T-helper 17 cell (primary cell): ENCODE measurements at places on chromosomes 2 and 18.

GRCh38 chr2:159442159-159442852, 155.8 kb upstream of the WDSUB1 start:
- no peaks in the 10 kb centered on the region for H3K27me3 ChIP-seq
- H3K36me3 ChIP-seq: peaks cover 19% of the 10 kb centered on the region
- H3K4me3 ChIP-seq: no peak overlapping the region
- H3K27ac ChIP-seq: no peak overlapping the region
- no peaks in the 10 kb centered on the region for H3K4me1 ChIP-seq

DNA sequence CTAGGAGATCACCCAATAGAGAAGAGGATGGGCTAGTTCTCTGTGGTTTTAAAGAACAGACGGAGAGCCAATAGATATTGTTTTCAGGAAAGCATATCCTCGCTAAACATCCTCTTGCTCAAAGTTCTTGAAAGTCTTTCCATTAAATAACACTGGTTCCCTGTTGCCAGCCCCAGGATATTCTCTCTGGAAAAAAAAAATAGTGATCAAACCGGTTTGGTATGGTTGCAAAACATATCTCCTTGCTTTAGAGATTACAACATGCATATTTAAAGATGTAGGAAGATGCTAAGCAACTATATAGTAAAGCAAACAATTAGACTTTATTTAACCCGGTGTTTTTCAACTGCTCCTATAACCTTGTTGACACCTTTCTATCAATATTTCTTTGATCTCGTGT, 211.4 kb downstream of the CMPK2 start:
- H3K36me3 ChIP-seq: no peaks in the 10 kb centered on the region
- no peak for DNase-seq
- H3K27ac ChIP-seq: no peak overlapping the region
- no peak overlapping the region for H3K4me3 ChIP-seq

- no peak overlapping the region for H3K27ac ChIP-seq
- no peaks in the 10 kb centered on the region for H3K36me3 ChIP-seq
- no peak overlapping the region for H3K4me3 ChIP-seq
- H3K27me3 ChIP-seq: peaks cover 19% of the 10 kb centered on the region
- DNase-seq: no peak
Observed at GRCh38 chr2:128390256-128390990, 71.8 kb upstream of the HS6ST1 start.

DNA sequence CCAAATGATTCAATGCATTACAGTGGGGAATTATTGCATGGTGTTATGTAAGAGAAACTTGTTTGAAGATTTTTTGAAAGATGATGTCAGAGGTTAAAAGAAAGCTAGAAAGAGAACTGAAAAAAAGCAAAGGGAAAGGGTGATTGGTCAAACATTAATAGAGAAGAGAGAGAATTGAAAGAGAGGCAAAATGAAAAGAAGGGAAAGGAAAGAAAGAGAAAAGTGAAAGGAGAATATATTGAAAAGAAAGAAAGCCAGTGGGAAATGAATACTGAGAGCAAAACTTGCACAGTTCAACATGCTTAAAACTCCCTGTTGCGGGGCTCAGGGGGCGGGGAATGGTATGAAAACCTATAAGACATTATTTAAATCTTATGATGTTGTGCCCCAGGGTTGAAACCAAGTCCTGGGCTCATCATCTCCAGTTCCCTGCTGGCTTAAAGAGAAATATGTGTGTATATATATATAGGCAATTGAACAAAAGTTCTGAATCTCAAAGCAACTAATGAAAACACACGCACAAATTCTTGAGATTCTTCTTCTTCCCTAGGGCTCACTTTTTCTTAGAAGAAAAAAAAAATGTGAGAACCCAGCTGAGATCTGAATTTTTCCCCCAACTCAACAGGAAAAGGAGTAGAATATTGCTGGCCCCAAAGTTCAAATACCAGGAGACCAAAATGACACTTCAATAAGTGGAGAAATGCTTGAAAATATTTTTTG, 2045.9 kb upstream of the CELF4 start:
- H3K4me1 ChIP-seq: no peaks in the 10 kb centered on the region
- H3K27me3 ChIP-seq: no peaks in the 10 kb centered on the region
- DNase-seq: no peak
- no peaks in the 10 kb centered on the region for H3K36me3 ChIP-seq

- H3K27me3 ChIP-seq: peaks cover 20% of the 10 kb centered on the region
- H3K4me3 ChIP-seq: no peak overlapping the region
- no peaks in the 10 kb centered on the region for H3K36me3 ChIP-seq
- H3K27ac ChIP-seq: no peak overlapping the region
Observed at GRCh38 chr2:23454501-23455120, 69.6 kb downstream of the KLHL29 start.

DNA sequence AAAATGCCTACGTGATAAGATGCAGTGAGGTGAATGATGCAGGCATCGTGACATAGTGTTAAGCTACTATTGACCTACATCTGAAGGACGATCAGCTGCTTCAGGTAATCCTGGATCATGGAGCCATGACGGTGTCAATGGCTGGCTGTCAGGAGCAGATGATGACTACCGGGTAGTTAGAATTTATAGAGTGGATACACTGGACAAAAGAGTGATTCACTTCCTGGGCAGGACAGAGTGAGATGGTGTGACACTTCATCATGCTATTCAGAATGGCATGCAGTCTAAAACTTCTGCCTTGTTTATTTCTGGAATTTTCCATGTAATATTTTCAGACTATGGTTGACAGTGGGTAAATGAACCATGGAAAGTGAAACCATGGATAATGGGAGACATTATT, 29.5 kb downstream of the METTL8 start:
- peaks cover 35% of the 10 kb centered on the region for H3K4me1 ChIP-seq
- no peak overlapping the region for H3K4me3 ChIP-seq
- no peak for DNase-seq

- no peaks in the 10 kb centered on the region for H3K27me3 ChIP-seq
- no peak for DNase-seq
- peak overlapping the region; percentile 93 for H3K27ac ChIP-seq
- peak overlapping the region; percentile 25 for H3K4me3 ChIP-seq
Observed at GRCh38 chr2:112691881-112692281, 28.9 kb upstream of the NT5DC4 start.

DNA sequence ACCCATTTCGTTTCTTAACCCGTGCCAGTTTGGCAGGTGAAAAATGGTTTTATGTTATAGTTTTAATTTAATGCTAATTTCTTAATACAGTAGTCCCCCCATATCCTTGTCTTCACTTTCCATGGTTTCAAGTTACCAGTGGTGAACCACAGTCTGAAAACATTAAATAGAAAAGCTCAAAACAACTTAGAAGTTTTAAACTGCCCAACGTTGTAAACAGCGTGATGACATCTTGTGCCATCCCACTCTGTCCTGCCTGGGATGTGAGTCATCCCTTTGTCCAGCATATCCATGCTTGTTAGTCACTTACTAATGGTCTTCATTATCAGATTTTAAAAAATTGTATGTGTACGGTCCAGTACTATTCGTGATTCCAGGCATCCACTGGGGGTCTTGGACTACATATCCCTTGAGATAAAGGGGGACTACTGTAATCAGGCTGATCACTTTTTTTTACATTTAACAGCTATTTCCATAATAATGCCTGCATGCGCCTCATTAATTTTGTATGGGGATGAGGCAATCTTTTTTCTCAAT, 31.9 kb downstream of the SLC66A3 start:
- H3K36me3 ChIP-seq: peaks cover 5% of the 10 kb centered on the region
- peaks cover 4% of the 10 kb centered on the region for H3K4me1 ChIP-seq
- no peak for DNase-seq
- H3K27me3 ChIP-seq: no peaks in the 10 kb centered on the region

- peaks cover 6% of the 10 kb centered on the region for H3K4me1 ChIP-seq
- H3K36me3 ChIP-seq: no peaks in the 10 kb centered on the region
- H3K4me3 ChIP-seq: no peak overlapping the region
- no peak for DNase-seq
- no peaks in the 10 kb centered on the region for H3K27me3 ChIP-seq
Observed at GRCh38 chr2:218623366-218623705, 15.6 kb downstream of the PLCD4 start.

DNA sequence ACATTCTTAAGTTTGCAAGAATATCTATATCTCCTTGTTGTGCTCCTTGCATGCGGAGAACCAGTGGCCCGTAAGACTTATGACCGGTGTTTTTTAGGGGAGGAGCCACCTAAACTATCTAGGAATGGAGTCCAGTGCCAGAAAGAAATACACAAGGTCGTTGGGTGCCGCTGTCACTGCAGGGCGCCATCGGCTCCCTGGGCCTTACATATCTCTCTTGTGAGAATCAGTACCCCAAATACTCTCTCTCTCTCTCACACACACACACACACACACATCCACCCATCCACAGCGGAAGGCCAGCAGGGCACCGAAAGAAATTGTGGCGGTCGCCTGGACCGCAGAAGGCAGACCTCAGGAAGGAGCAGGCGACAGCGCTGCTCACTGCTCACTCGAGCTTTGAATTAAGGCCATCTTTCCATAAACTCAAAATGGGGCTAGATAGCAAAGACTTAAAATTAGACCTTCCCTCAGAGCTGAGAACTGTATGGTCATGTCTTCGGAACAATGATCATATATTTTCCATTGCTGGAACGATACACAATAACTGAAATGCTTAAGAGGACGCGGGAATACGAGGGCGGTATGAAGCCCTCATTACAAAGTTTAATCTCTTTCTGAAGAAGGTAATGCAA, 10.4 kb downstream of the NR4A2 start:
- DNase-seq: no peak
- peaks cover 90% of the 10 kb centered on the region for H3K27me3 ChIP-seq
- peaks cover 7% of the 10 kb centered on the region for H3K36me3 ChIP-seq
- peak overlapping the region; percentile 86 for H3K27ac ChIP-seq

DNA sequence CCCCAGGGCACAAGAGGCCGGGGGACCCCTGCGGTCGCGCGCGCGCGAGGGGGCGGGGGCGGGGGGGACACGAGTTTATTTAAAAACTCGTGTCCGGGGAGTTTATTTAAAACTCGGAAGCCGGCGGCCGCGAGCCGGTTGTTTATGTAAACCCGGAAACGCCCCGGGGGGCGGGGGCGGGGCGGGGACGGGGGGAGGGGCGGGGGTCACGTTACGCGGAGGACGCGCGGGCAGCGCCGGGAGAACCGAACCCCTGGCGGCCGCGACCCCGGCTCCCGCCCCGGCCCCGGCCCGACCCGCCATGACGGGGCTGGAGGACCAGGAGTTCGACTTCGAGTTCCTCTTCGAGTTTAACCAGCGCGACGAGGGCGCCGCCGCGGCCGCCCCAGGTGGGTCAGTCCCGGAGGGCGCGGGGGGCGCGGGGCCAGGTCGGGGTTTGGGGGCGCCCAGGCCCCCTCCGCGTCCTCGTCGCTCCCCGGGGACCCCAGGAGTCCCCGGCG, 4.4 kb downstream of the NFATC1 start:
- H3K36me3 ChIP-seq: no peaks in the 10 kb centered on the region
- peak overlapping the region; percentile 97 for H3K4me3 ChIP-seq
- no peak overlapping the region for H3K27ac ChIP-seq
- peak; percentile 27 for DNase-seq
- H3K27me3 ChIP-seq: no peaks in the 10 kb centered on the region

DNA sequence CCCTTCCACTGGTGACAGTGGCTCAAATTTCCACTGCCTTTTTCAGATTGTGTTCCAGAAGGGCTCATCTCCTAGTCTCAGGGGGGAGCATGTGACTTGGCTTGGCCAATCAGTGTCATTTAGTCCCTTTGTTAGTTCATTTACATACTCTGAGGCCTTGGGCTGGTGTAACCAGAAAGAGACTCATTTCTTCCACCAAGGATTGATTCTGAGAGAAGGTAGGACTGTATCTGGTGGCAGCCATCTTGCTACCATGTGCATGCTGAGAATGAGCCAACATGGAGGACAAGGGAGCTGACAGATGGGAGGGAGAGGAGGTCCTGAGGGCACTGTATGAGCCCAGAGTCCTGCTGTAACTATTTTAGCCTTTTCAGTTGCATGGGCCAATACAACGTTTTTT, 191.7 kb downstream of the THSD7B start:
- DNase-seq: no peak
- no peak overlapping the region for H3K27ac ChIP-seq
- no peaks in the 10 kb centered on the region for H3K4me1 ChIP-seq
- no peak overlapping the region for H3K4me3 ChIP-seq
